AG04450 (cell line): ENCODE measurements at places on chromosomes 13 and 19.

GRCh38 chr19:55247621-55248099 is 11.2 kb downstream of the PPP6R1 start:
- DNase-seq, result no peak

DNA sequence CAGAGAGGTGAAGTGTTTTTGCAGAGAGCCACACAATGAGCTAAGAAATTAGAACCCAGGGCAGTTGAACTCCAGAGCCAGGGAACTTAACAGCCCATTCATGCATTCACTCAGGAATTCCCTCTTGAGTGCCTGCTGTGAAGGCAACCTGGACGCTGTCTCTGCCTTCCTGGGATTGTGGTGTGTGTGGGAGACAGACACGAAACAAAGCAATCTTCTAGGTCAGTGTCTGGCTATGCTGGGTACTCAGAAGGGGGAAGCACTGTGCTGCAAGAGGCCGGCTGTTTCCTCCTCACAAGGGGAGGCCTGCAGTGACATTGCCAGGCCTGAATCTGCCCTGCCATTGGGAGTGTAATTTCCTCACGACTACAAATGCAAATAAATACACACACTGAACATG is 9.7 kb downstream of the BCKDHA start:
- DNase-seq, result no peak

GRCh38 chr19:13975870-13976269 is 23.6 kb downstream of the DCAF15 start:
- DNase-seq, result no peak

DNA sequence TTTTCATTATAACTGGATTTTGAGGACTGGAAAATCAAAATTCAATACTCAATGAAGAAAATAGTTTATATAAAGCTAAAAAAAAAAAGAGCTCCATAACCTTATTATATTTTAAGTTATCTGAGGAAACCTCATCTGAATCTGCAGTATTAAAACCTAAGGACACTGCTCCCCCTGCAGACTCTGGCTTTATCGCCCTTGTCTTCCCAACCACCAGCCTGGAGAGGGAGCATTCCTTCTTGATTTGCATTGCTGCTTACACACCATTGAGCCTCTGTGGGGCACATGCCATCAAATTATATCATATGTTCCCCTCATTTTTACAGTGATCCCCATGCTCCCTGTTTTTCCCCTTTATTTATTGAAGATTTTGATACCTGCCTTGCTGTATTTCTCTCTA is 871.4 kb upstream of the GPC6 start:
- no peak for DNase-seq

DNA sequence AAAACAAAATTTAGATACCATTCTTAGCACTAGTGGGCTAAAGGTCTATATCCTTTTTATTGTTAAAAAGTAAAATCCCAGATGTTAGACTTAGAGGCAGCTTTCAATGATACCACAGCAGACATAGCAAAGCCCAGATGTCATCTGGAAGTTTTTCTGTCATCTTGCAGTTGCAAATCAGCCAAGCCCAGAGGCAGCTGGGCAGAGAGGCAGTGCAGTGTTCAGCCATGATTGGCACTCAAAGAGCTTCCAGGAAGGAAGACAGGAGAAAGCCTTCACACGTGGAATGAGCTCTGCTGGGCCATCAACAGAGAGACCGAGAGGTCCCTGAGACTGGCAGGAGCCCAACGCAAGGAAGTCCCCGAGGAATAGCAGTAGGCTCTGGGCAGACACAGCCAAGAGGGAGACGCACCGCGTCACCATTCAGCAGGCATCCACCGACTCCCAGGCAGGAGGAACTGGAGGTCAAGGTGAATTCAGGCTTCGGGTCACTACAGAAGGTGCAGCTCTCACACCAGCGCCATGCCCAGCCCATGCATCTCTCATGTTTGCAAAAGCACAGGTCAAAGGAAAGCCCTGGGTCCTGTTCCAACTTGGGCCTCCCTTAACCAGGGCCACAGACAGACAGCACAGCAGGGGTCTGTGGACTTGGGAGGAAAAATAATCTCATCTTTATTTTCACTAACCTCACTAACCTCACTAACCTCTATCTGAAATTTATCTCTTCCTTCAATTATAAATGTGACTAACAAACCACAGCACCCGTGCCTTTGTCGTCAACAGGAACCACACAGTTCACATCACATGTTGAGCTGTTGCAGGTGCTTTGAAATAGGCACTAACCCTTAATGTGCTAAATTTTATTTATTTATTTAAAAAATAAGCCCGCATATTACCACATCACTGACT is 54.9 kb downstream of the TUBGCP3 start:
- no peak for DNase-seq

GRCh38 chr13:50584856-50585580 is 258.5 kb downstream of the DLEU7 start:
- DNase-seq, result no peak

GRCh38 chr19:18989316-18989715 is 44.0 kb downstream of the SUGP2 start:
- DNase-seq, result no peak

DNA sequence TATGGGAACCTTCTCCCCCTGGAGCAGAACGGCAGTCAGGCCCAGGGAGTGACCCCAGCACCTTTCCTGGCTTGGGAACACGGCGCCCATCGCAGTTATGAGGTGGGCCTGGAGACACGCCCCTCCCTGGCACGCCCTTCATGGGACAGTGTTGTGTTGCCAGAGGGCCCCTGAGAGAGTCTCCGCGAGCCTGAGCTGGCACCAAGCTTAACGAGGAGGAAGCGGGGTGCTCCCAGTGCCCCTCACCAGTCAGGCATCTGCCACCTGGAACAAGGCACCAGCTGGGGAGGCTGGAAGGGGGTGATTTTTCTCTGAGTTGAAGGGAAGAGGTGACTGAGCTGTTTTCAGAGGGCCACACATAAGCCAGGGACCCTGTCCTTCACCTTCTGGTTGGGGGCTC is 180.6 kb downstream of the KDM4B start:
- DNase-seq, result no peak

- DNase-seq, result no peak
Observed at GRCh38 chr19:39595950-39596349, 6.4 kb upstream of the LGALS13 start.

- DNase-seq, result no peak
Observed at GRCh38 chr19:33249740-33250366, 24.2 kb upstream of the SLC7A10 start.

DNA sequence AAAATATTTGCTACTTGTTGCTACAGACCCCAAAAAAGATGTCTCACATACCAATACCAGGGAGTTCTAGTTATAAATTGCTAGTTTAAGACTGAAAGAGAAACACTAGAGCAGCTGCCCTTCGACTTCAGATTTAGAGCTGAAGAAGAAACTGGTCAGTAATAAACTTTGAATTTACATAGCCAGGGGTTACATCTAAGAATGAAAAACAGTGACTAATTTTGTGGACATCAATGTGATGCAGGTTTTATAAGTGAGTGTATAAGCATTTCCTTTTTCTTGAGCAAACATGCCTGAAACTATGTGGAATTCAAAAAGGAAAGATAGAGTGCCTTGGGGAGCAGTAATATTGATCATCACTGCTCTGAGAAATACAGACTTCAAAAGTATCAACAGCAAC is 724.9 kb upstream of the MIR17HG start:
- DNase-seq, result no peak

DNA sequence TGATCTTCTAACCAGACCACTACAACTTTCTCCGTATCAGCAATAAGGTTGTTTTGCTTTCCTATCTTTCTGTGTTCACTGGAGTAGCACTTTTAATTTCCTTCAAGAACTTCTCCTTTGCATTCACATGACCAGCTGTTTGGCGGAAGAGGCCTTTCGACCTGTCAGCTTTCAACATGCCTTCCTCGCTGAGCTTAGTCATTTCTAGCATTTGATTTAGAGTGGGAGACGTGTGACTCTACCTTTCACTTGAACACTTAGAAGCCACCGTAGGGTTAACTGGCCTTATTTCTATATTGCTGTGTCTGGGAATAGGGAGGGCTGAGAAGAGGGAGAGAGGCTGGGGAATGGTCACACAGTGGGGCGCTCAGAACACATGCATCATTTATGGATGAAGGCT is 104.7 kb downstream of the TUBGCP3 start:
- no peak for DNase-seq

- DNase-seq, result no peak
Observed at GRCh38 chr13:100549316-100549715, 39.3 kb downstream of the GGACT start.

DNA sequence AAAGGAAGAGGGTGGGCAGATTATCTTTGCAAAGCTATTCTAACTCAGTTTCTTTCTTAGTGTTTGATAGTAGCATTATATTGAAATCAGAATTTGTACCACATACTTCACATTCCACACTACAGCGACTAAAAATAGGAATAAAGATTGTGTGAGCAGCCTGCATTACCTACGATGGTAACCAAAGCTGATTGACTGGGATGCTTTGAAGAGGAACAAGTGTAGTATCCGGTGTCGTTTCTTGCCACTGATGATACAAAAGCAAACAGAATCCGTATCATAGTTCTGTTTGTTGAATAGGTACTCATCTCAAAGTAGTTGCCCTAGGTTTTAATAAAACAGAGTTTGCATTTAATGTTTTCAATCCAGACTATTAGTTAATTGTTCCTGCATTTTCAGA is 51.2 kb downstream of the FLT3 start:
- no peak for DNase-seq

DNA sequence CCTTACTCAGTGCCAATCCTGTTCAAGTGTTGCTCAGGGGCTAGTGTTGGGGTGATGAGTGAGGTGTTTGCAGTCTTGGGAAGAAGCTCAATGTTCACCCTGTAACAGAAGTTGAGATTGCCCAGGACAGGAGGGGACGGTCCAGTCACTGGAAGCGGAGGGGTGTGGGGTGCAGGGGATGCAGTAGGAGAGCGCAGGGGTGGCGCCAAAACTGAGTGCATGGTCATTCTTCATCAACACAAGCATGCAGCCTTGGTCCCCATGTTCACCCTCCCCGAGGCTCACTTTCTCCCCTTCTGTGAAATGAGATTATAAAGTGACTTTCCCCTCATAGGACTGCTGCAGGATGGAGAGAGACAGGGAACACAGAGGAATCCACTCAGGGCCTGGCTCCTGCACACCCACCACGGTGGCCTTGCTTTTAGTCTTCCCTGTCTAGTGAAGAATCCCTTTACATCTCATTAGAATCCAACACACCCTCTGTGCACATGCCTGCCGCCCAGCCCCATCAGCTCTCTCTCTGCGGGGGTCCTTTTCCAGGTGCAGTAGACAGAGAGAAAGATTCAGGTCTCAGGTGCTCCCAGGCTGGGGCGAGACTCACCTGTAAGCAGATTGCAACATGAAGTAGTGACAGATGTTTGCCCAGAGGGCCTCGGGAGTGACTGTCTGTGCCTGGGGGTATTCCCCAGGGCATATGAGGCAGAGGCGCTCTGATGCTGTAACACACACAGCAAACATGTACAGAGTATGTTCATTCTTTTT is 93.2 kb downstream of the TSHZ3 start:
- no peak for DNase-seq

GRCh38 chr13:98276486-98276885 is 99.4 kb upstream of the RNF113B start:
- DNase-seq, result no peak

GRCh38 chr13:42836930-42837690 is 55.7 kb downstream of the FAM216B start:
- no peak for DNase-seq

- no peak for DNase-seq
Observed at GRCh38 chr13:108360139-108360538, 90.6 kb downstream of the TNFSF13B start.

- no peak for DNase-seq
Observed at GRCh38 chr13:75635101-75635827, 866 bp upstream of the LMO7 start.

DNA sequence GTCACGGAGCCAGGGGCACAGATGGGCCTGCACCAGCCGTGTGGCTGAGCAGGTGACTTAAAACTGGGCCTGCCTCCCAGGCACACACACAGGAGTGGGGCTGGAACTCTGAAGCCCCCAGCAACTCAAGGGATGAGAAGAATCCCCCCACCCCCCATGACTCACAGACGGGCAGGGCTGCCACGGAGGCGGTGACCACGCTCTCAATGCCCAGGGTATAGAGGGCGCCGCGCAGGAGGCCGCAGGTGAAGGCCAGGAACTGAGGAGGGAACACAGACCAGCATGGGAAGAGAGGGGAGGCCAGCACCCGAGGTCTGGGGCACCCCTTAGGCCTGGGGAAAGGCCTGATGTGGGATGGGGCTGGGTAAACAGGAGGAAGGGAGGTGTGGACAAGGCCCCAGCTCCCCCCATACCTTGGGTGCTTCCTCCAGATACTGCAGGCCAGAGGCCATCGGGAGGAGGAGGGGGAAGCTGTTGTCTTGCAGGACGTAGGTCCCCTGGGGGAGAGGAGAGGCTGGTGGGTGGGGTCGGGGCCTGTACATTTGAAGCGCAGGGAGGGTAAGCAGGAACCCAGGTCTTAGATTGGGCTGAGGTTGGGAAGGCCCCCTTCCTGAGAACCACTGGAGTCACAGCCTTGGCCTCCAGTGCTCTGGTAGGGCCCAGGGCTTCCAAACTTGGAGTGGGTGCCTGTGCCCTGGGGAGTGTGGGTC is 3.1 kb upstream of the NKPD1 start:
- DNase-seq, result no peak

GRCh38 chr19:30263830-30264381 is 108.3 kb upstream of the ZNF536 start:
- no peak for DNase-seq

DNA sequence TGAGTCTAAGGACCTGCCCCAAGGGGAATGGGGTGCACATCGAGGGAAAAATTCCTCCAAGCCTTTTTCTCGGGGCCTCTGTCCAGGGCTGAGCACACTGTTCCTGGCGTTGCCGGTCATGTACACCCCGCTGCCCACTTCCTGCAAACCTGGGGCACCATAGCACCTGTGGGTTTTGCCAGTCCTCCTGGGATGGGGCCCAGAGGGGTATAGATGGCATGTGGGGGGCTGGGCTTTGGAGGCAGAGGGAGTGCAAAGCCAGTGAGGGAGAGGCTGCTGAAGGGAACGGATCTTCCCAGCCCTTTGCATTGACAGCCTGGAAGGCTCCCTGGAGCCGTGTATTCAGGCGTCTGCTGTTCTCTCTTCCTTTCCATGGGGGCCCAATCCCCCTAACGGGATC is 187.3 kb downstream of the ZNF536 start:
- no peak for DNase-seq

GRCh38 chr13:44698066-44698465 is 121.9 kb upstream of the TSC22D1 start:
- DNase-seq, result no peak
